CD4-positive, alpha-beta T cell treated with Interleukin-6 at 100 ng/mL for 8 hours (primary cell): ENCODE measurements at places on chromosomes 7 and 10.

GRCh38 chr7:135509589-135509838, 388 bp downstream of the CNOT4 start:
- no peak for DNase-seq

GRCh38 chr10:60732807-60733516, 45.3 kb upstream of the CDK1 start:
- no peak for DNase-seq

DNA sequence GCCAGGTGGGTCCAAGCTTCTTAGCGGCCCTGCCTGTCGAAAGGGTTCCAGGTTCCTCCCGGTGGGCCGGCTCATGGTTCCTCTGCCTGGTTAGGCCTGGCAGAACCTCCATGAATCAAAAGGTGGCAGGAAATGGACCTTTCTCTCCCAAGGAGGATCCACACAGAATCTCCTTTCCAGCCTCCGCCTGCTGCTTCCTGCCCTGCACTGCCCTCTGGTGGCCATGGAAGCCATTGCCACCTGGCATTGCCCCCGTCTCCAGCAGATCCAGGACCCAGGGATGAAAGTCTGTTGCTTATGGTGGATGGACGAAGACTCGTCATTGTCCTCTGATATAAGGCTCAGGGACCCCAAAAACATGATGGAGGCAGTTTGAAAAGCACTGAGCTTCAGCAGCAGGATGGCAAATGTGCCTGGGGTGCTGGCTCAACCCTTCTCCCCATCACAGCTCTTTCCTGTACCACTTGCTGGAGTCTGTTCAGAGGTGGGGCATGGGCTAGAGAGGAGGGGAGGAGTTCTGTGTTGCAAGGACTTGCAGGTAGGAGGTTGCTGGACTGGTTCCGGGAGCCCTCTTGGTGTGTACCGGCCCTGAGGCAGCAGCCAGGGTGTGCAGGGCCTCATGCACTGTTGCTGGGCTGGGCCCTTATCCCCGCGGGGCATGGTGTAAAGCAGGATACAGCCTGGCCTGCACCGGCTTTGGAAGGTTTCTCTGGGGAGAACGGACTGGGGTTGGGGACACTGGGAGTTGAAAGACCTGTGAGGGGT, 11.3 kb upstream of the INMT start:
- peak; percentile 70 for DNase-seq

DNA sequence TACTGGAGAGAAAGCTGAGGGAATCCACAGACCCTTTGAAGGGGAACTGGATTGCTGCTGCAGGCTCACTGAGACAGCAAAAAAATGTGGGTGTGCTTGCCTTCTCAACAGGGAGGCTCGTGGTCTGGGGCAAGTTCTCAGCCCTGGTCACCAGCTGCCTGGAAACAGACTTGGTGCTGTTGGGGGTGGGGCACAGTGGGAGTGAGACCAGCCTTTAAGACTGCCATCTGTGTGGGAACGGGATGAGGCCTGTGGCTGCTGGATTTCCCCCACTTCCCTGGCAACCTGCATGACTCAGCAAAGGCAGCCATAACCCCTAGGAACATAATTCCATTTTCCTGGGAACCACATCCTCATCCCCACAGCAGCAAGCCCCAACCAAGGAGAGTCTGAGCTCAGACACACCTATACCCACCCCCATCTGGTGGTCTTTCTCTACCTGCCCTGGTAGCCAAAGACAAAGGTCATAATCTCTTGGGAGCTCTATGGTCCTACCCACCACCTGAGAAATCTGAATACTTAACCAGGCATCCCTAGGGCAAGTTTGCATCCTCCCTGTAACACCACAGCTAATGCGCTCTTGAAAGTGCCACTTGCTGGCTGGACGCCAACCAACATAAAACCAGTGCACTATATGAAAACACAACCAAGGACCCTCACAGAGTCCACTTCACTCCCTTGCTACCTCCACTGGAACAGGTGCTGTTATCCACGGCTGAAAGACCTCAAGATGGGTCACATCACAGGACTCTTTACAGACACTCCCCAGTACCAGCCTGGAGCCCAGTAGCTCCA, 45.0 kb upstream of the TFEC start:
- DNase-seq = no peak

DNA sequence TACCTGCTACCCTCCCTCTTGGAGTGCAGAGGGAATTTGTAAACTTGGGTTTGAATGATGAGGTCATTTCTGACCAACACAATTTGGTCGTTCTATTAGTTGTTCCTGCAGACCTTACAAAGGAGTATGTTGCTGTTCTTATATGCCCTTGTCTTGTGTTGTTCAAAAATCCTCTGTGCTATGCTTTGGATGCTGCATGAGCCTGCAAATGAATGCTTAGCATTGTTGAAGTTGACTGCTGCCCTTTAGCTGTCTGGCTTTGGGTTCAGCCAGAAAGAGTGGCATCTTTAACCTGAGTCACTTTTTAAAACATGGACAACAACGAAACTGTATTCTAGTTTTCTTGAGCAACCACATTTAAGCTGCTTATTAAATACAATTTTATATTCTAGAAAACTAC, 80.3 kb downstream of the SND1 start:
- DNase-seq = no peak

DNA sequence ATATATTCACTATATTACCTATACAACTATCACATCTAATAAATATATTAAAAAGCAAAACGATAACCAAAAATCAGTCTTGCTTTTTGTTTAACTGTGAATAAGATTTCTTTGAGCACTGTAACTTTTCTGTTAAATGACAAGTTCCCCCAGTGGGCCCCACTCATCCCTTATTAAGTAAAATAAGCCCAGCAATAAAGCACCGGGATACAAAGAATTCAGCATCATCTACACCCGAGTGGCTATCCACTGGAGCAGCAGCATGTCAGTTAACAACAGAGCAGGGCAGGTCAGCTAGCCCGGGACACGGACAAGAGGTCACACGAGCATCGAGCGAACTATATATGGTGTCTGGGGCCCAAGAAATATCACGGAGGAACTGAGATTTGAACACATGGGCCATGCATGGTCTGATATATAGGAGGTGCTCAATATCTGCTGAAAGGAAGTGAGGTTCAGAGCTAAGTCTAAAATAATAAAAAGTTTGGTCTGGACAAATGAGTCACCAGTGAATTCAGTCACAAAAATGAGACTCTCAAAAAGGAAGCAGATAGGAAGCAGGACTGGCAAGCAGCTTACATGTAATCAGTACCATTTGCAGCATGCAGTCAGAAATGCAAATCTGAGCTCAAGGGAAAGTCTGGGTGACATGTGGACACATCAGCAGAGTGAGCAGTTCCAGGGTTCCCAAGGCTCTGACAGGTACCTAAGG, 4.1 kb downstream of the ERCC6 start:
- no peak for DNase-seq

DNA sequence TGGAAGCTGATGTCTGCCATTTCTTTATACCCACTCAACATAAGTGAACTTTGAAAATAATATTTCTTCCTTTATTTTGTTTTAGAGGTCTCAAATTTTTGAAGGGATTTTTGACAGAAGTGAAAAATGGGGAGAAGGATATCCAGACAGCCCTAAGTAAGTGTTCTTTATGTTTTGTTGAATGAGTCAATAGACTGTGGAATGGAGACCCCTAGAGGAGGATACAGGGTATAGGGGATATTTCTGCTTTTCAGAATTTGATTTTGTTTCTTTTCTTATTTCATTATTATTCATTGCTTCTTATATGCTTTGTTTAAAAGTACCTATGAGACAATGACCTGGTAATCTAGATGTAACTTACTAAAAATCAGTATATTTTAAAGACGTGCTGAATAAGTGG, 34.4 kb downstream of the PLEKHA8 start:
- DNase-seq = peak; percentile 4

GRCh38 chr10:110641256-110641655, 2.9 kb upstream of the RBM20 start:
- peak; percentile 17 for DNase-seq

- DNase-seq = no peak
These were observed 472.0 kb downstream of the RPS24 start for GRCh38 chr10:78505657-78506056.

DNA sequence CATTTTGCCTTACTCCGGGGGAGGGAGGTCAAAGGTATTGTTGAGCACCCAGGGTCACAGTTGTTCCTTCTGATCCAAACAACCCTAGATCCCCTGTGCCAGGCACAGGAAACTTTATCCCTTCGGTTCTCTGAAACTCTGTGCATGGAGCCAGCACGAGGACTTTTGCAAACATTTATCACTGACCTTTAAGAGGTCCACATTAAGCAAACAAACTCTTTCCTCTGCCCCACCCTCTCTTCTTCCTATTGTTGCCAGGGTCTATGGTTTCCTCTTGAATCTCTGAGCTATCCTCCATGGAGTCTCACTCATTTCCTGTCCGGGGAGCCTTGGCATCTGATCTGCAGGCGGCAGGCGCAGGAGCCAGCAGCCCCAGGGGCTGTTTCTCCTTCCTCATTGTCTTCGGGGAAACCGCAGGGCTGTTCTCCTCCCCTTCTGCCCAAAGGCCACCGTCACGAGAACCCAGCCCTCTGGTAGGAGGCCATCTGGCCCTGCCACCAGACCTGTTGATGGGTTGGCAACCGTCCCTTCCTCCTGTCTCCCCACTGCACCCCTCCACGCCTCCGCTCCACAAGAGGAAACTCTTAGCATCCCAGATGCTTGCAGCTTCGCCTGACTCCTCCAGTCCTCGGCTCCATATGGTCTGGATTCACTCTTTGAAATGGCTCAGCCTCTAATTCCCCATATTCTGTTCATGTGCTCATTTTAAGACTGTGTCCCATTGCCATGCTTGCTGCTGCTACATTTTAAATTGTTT, 327.3 kb upstream of the NRP1 start:
- DNase-seq = no peak
